ENCODE measurements at places on chromosomes 2 and 18.

GRCh38 chr2:69973335-69973735 lies 11.9 kb upstream of the ASPRV1 start:
- no peak for DNase-seq

- DNase-seq = no peak
Measured at GRCh38 chr2:8862230-8862629, 24.8 kb upstream of the KIDINS220 start.

DNA sequence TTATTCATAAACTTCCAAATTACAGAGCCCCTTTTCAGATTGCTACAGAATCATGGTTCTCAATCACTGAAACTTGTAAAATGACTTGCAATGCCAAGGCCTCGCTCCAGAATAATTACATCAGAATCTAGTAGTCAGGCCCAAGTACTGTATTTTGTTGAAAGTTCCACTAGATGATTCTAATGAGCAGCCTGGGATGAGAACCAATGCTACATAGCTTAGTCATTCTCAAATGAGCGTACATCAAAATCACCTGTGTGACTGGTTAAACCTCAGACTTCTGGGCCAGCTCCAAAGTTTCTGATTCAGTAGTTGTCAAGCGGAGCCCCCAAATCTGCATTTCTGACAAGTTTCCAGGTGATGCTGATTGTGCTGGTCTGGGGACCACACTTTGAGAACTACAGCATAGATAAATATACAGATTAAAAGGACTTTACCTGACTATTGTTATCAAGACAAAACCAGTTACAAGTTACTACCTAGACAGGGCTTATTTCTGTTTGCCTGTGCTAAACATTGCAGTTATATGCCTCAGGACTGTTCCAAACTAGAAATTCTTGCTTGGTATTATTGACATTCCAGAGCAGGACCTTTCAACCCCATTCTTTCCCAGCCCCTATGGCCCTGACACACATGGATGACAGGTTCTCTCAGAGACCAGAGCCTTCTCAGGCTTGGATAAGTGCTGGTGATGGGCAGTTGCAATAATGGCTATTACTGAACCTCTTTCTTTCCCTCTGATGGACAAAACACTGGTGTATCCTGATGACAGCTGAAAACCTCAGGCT lies 83.1 kb downstream of the UPP2 start:
- DNase-seq = no peak

DNA sequence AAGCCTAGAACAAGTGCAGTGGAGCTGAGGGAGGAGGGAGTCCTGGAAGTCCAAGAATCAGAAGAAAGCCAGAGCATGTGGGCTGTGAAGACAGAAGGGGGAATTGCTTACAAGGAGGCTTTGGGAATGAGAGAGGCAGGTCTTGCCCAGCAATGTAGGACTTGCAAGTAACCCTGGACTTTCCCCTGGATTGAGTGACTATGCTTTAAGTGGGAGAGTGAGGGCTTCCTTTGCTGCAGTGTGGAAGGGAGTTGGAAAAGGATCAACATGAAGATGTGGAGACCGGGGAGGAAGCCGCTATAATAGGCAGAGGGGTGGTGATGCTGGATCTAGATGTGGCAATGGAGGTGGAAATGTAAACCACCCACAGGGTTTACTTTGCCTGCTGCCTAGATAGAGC lies 13.8 kb upstream of the SCYGR1 start:
- DNase-seq = no peak

DNA sequence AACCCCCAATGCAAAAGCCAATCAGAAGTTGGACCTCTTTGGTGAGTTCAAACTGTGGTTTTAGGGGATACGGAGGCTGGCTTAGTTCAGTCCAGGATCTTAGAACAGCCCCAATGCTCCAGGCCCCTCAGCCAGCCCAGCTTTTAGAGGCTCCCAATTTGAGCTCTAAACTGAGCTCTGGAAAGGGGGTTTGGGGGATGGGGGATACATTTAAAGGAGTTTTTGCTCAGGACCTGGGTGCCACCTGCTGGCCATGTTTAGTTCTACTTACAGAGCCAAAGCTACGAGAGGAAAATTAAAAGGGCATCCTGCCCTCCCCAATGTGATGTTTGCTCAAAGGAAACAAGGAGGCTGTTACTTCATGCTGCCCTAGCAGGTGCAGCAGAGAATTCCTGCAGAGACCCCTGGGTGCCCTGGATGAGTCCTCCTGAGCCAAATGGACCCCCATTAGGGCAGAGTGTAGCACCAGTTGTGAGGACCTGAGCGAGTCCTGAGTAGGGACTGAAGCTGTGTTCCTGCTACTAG lies 15.9 kb upstream of the TMEM214 start:
- DNase-seq = no peak

Data from cortex of kidney (tissue), 1 donor.